Activated CD4-positive, alpha-beta T cell treated with anti-CD3 and anti-CD28 coated beads, Interleukin-2, amount 50 U/mL, for 1 hour (primary cell): ENCODE measurements at places on chromosomes 5 and 9.

DNA sequence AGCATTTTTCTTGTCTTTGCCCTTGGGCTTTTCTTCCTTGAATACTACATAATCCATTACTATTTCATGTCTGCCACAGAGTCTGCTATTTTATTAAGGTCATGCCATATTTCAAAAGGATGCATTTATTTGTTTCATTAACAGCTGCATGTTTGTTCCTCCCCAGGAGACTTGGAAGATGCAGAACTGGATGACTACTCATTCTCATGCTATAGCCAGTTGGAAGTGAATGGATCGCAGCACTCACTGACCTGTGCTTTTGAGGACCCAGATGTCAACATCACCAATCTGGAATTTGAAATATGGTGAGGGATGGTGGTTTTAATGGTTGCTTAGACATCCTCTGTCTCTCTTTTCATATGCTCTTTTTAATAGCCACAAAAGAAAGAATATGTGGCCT lies 4.0 kb downstream of the IL7R start:
- no peak for DNase-seq

GRCh38 chr9:91815896-91816295 lies 134.1 kb downstream of the ROR2 start:
- DNase-seq: no peak

DNA sequence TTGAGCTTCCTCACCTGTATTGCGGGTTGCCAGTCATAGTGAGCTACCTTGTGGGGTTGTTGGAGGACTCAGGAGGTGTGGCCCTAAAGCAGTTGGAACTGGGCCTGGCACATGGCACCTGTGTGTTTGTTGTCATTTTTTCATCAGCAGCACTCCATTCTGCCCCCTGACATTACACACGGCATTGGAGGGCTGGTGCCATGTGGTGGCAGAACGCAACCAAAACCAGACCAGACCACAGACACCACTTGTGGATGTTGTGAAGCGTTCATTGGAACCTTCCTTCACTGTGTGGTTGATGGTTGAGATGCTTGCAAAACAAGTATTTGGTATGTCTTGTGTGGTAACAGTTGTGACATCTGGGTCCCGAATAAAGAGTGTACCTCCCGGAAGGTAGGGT lies 113.2 kb upstream of the ERCC6L2 start:
- no peak for DNase-seq

DNA sequence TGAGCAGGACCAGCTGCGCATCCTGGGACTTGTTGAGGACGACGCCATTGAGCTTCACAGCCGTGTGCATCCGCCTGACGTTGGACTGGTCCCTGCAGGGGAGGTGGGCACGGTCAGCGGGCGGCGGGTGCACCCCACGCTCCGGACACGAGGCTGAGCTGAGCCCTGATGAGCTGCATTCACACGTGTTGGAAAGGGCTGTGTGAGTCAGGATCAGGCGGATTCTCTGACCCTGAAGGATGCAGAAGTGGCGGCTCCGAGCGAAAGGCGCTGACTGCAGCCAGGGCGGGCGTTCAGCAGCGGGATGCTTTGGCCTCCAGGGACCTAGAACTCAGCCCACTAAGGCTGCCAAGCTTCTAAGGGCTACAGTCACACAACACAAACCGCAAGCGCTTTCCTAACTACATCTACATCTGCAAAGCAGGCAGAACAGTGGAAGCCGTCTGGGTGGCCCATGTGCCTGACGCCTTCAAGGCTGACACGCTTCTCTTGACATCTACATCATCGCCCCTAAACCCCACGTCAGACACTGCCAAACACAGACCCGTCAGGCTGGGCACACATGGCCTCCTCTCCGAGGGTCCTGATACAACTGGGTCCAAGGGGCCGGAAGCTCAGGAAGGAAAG lies 44.9 kb downstream of the NKD2 start:
- DNase-seq: no peak

DNA sequence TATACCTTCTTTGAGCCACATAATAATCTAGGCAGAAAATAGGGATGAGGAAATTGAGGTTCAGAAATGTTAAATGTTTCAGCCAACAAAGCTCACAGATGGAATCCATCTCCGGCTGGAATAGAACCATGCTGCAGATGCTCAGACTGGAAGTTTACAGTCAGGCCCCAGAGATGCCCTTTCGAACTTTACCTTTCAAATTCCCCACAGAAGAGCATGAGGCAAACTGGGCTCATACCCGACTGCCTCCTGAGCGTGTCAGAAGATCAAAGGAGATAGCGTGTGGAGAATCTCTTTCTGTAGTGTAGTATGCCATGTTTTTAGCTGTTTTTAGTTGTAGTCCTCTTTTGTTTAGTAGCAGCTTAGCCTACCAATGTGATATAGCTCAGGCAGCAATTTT lies 72.0 kb upstream of the DAP start:
- DNase-seq: no peak

DNA sequence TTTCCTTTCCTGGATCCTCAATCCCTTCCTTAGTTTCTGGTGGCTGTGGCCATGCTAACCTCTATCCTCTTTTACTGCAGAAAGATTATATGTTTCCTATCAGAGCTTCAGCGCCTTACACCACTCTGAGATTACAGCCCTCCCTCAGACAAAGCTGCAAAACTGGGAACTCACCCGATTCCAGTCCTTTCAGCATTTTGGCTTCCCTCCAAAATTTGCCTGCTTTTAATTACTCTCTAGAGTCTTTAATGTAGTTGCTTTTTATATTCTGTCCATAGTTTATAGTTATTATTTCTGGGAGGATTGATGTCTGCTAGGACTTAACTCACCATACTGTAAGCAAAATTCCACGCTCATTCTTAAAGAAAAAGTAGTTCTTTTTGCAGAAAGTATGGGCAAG lies 110.2 kb downstream of the NSG2 start:
- no peak for DNase-seq
